ENCODE measurements at places on chromosomes 12 and 14. TPM values are rescaled to one million over a fixed set of nuclear protein-coding genes. Genes with fewer than 3 reads are reported as not detected.

- peak; percentile 37 for DNase-seq
Measured at GRCh38 chr12:124883263-124884130, 19.8 kb upstream of the SCARB1 start.

DNA sequence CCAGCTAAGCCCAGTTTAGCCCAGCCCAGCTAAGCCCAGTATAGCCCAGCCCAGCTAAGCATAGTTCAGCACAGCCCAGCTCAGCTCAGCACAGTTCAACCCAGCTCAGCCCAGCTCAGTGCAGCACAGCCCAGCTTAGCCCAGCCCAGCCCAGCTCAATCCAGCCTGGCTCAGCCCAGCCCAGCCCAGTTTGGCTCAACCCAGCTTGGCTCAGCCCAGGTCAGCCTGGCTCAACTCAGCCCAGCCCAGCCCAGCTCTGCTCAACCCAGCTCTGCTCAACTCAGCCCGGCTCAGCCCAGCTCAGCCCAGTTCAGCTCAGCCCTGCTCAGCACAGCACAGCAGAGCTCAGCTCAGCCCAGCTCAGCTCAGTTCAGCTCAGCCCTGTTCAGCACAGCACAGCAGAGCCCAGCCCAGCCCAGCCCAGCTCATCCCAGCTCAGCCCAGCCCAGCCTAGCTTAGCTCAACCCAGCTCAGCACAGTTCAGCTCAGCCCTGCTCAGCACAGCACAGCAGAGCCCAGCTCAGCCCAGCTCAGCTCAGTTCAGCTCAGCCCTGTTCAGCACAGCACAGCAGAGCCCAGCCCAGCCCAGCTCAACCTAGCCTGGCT is 330.9 kb downstream of the TMEM121 start:
- DNase-seq, result no peak

GRCh38 chr12:56321027-56321426 is 5.2 kb upstream of the CNPY2 start:
- no peak for DNase-seq

DNA sequence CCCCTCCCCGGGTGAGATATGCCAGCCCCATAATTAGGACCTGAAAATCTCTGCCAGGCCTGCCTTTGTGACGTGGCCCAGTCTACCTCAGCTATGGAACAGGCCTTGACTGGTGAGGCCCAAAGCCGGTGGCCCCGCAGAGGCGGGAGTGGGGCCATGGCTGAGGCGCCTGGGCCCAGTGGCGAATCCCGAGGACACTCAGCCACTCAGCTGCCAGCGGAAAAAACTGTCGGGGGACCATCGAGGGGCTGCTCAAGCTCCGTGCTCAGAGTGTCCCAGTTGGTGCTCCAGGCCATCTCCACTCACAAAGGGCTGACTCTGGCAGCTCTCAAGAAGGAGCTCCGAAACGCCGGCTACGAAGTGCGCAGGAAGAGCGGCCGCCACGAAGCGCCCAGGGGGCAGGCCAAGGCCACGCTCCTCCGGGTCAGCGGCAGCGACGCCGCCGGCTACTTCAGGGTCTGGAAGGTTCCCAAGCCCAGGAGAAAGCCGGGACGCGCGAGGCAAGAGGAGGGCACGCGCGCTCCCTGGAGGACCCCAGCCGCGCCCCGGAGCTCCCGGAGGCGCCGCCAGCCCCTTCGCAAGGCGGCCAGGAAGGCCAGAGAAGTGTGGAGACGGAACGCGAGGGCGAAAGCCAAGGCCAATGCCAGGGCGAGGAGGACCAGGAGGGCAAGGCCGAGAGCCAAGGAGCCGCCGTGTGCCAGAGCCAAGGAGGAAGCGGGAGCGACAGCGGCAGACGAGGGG is 21.4 kb downstream of the ZNF641 start:
- DNase-seq, result no peak

- DNase-seq, result no peak
Measured at GRCh38 chr12:47473091-47473490, 232.7 kb downstream of the RPAP3 start.

DNA sequence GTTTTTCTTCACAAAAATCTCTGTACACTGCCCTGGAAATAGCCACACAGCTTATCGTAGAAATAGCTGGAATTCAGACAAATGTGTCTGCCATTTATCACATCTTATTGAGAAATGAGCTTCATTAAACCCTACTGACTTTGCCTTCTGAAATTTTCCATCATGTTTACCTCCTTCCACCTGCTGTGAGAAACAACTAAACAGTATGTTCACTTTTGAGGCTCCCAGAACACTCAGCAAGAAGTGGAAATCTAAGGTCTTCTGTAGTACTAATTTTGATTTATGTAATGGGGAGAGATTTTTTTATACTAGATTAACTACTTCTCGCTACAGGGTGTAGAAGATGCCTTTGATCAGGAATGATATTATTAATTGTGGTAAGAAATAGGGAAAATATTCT is 268.0 kb downstream of the KCNC2 start:
- no peak for DNase-seq

DNA sequence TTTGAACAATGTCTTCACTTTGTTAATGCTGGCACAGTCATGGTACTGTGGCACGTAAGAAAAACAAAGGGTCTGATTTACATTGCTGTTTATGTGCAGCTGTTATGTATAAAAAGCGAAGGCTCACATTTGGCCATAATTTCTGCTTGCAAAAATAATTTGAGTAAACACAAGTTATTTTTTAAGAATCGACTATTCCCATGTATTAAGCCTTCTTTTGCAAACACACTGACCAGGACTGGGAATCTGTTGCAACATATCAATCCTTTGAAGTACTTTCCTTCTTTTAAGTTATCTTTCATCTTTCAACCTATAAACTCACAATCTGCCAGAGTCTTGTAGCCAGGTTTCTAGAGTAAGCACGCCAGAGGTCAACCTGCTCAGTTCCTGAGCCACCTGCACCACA is 145.4 kb upstream of the BMP4 start:
- no peak for DNase-seq

- no peak for DNase-seq
Measured at GRCh38 chr12:26711569-26711968, 121.4 kb downstream of the ITPR2 start.

GRCh38 chr14:99207456-99207855 is 64.5 kb downstream of the BCL11B start:
- DNase-seq, result no peak

DNA sequence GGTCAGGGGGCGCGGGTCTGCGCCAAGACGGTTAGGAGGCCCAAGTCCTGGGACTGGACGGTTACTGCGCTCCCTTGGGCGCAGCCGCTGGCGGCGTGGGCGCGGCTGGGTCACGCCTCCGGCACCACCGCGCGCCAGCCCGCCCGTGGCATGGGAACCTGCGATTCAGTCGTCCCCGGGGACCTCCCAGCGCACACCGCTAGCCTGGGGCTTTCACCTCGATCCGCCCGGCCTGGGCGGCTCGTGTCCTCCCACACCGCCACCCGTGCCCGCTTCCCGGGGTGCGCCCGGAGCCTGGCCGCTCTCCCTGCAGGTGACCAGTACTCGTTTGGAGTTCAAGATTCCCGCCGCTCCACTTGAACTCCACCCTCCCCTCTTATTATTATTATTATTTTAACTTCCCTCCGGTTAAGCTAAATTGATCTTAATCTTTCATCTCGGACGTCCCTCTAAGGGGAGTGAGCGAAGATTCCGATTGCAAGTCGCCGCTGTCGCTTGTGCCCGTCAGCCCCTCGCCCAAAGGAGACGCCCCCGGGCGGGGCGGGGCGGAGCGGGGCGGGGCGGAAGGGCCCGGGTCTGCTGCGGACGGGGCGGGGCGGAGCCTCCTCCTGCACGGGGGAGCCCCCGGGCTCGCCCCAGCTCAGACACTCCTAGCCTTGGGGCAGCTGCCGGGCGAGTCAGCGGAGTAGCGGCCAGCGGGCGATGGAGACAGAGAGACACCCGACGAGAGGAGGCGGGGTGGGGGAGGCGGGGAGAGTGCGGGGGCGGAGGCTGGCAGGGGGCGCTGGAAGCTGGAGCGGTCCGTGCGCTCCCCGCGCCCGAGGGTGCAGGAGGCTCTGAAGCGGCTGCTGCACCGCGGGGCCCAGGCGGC is at the start of gene KCNMB4:
TSS of gene KCNMB4 (plus strand) at position 643 of the 871 bp plus-strand sequence. CDS start 445 bp downstream, outside the sequence.
- DNase-seq, result peak; percentile 93

DNA sequence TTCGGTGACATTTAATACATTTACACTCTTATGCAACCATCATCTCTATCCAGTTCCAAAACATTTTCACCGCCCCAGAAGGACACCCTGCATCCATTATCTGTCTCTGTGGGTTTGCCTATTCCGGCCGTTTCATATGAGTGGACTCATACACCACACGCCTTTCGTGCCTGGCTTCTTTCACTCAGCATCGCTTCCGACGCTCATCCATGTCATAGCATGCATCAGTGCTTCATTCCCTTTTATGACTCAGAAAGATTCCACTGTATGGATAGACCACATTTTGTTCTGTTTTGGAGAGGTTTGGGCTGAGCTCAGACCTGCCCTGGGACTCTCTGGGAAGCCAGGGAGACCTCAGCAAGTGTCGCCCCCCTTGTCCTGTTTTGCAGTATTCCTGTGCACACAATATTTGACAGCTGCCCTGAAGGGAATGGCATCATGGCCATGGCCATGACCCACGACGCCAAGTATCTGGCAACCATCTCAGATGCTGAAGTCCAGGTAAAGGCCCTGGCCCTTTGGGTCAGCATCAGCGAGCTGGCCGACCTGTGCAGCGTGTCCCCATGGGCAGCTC is 23.8 kb downstream of the CFAP251 start:
- DNase-seq, result no peak

DNA sequence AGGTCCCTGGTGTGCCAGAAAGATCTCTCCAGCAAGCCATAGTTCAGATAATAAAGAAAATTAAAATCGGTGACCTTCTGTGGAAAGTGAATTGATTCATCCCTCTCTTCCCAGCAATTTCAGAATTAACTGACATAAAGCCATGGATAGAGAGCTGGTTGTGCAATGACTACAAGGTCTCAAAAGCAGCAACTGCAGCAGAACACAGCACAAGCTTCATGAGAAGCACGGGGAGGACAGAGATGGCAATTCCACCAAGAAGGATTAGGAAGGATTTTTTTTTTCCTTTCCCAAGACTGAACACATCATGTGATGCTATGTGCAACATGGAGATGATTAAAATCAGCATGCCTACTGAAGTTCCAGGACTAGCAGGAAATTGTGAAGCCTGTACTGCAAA is 154.9 kb upstream of the PLEKHG7 start:
- DNase-seq, result no peak

- DNase-seq, result no peak
Measured at GRCh38 chr14:84891404-84891803, 638.5 kb upstream of the FLRT2 start.

DNA sequence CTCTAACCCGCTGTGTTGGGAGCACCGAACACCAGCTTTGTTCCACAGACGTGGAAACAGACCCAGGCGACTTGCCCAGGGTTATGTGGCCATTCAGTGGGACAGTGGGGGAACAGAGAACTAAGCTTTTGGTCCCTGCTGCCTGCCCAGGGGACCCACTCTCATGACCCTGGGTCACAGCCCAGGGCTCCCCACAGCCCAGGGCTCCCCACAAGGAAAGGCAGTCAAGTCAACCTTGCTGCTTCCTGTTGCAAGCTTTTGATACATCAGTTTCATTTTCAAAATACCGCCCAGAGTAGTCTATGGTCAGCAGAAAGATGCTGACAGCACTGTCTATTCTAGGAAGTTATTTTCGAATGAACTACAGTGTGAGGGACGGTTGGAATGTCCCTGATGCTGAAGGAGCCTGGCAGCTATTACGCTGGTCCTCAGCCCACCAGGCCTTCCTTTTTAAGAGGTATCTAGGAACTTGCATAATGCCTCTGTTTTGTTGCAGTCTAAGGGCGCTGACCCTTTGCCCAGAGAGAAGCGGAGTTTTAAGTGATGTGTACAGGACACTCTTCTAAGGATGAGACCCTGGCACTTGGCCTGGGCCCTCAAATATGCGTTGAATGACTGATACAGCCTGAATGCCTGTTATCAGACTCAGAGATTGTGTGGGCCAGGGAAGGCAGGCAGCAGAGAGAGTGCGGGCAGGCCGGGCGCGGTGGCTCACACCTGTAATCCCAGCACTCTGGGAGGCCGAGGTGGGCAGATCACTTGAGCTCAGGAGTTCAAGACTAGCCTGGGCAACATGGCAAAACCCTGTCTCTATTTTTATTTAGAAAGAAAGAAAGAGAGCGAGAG is 12.6 kb upstream of the TTC7B start:
- DNase-seq, result no peak

GRCh38 chr12:120102189-120103043 is 14.1 kb downstream of the RAB35 start:
- peak; percentile 44 for DNase-seq

DNA sequence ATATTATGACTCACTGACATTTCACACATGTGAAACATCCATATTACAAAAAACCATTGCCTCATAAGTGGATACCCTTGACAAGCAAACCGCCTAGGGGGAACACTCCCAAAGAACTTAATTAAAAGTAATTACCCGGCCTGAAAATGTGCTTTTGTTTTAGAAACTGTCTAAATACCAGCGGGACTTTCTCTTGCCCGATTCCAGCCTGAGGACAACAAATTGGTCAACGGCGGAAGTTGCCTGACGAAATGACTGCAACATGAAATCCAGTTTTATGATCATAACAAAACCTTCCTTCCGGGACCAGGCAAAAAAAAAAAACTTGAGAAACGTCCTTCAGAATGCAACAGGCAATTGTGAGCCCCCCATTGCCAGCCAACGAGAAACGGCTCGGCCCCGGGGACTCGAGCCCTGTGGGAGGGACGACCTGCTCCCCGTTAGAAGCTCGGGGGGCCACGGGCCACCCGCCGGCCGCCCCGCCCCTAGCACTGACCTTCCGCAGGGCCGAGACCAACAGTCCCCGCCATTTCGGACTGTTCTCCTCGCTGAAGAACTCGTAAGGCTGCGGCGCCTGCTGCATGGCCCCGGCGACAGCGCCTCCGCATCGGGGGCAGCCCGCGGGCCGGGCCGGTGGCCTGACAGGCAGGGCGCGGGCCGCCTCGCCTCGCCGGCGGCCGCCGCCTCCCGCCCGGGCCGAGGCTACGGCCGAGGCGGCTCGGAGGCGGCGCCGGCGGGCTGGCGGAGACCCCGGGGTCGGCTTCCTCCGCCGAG is 490 bp downstream of the SOS2 start:
- DNase-seq, result peak; percentile 50

DNA sequence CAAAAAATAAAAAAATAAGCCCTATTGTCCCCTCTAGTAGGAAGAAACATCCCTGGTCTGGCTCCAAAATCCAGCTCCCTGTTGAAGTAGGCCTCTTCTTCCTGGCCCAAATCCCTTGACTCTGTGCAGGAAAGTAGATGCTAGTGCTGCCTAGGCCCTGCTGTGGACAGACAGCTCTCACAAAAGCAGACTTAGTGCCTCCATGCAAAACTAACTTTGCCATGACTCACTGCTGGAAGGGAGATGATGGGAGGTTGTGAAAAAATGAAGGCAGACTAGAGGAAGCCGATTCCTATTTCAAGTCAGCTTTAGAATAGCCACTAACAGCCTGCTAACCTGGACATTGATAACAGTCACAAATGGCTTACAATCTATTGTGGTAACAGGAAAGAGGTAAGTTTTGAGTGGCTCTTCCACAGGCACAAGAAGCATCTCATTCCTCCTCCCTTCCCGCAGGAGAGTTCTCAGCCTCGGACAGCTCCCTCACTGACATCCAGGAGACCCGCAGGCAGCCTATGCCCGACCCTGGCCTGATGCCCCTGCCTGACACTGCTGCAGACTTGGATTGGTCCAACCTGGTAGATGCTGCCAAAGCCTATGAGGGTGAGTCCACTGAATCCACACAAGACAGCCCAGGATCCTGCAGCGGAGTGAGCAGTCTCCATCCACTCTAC is 198.9 kb upstream of the RGS6 start:
- DNase-seq, result no peak

The GCH1 gene
- 15.0 TPM for total RNA-seq

The GPRC5D gene
- total RNA-seq, result not detected

The KRT72 gene
- total RNA-seq, result not detected

The SART3 gene
- 112 TPM for total RNA-seq
